PC-3 (cell line): ENCODE measurements at places on chromosomes 7 and 10.

- no peak for DNase-seq
These were observed 295.3 kb upstream of the KLF6 start for GRCh38 chr10:4080225-4080805.

GRCh38 chr10:44977287-44978212, 1.1 kb downstream of the DEPP1 start:
- DNase-seq, result no peak

DNA sequence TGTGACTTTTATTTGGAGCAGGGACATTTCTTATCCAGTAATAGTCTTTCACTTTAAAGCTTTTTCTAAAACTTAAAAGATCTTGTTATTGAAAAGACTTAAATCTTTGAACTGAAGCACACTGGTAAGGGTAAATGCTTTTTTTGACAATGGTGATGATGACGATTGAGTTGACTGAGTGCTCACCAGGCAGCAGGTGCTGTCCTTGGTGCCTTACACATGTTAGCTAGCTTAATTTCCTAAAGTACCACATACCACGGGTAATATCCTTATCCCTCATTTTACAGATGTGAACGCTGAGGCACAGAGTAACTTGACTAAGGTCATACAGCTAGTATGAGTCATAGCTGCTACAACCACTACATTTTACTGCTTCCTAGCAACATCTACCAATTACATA, 200.0 kb downstream of the XPNPEP1 start:
- no peak for DNase-seq

DNA sequence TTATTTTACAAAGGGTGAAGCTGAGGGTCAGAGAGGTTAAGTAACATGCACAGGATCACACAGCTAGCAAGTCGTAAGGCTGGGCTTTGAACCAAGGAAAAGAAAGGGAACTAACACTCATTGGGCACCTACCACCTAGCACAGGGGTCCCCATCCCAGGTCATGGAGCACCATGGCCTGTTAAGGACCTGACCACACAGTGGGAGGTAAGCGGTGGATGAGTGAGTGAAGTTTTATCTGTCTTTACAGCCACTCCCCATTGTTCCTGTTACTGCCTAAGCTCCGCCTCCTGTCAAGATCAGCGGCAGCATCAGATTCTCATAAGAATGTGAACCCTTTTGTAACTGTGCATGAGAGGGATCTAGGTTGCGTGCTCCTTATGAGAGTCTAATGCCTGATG, 222.8 kb downstream of the RAB11FIP2 start:
- no peak for DNase-seq

DNA sequence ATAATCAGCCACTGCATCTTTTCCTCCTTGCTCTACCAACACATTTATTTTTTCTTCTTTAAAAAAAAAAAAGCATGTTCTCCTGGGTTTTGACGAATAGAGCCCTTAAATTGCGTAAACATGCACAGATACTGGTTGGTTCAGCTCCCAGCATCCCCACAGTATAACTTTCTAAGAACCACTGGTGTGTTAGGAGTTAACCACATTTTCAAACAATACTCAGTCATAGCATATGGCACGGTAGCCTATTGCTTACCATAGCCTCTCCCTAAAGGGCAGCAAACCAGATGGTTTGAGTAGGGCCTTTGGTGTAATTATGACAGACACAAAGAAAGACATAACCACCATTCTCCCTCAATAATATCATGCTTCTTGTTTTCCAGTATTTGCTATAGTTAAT, 145.0 kb downstream of the LRRC4 start:
- DNase-seq, result no peak

DNA sequence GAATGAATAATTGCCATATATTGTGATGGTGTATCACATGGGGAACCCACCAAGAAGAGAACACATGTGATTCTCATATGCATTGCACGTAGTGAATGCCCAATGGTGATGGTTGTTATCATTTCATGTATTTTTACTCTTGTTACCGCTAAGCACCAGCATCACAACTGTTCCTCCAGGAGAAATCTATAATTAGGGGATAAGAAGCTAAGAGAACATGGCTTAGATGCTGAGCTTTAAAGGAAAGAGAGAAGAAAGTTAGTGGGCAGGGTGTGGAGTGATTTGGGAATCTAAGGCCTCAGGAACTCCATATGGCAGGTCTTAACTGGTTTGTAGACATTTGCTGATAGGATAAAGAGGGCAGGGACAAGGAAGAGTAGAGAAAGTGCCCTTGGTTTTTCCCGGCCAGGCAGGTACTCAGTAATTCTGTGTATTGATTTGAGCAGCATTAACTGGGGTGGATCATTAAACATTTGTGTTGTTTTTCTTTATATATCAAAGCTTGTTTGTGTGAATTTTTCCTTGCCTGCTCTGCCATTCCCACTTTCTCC, 145.9 kb downstream of the LRRC4 start:
- no peak for DNase-seq

- no peak for DNase-seq
These were observed 16.8 kb downstream of the OCM2 start for GRCh38 chr7:97973206-97973658.

- no peak for DNase-seq
These were observed 35.5 kb upstream of the HYAL4 start for GRCh38 chr7:123809471-123809870.

DNA sequence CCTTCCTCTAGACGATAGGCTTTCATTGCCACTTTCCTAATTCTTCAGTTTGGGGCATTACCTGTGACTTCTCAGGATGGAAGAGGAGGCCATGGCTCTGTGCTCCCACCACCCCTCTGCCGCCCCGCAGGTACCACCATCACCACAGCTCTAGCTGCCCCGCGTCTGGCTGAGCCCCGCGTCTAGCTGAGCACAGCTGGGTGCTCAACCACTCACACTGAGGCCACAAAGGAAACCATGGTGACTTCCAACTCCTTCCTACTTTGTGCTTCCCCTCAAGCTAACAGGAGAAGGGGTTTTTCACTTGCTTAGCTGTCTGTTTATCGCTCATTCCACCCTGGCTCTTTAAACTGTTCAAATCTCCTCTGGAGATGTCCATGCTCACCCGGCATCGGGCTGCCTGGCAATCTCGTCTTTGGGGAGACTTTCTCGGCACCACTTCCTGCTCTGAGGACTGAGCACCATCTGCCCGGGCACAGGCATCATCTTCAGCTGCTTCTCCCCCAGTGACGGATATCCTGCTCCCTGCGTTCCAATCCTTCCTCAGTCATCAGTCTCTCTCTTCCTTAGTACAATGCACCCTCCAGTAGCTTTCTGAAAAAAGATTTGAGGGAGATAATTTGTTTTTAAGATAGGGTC, 59.4 kb downstream of the MAD1L1 start:
- no peak for DNase-seq

DNA sequence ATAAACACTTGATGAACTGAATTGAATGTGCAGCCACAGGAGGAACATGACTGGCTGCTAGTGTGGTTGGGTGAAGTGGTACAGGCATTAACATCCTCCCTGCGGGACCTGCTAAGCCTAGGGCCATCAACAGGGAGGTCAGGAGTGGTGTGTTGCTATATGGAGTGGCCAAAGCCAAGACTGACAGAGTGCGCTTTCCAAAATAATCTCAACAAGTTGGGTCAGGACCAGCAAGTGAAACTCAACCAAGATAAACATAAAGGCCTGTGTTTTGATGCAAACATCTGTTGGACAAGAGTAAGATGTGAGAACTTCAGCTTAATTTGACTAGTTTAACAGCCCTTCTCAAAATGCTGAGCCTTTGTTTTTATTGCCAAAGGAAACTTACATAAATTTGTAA, 97.7 kb downstream of the WDFY4 start:
- no peak for DNase-seq

- no peak for DNase-seq
These were observed 165.8 kb downstream of the INHBA start for GRCh38 chr7:41536873-41537665.

DNA sequence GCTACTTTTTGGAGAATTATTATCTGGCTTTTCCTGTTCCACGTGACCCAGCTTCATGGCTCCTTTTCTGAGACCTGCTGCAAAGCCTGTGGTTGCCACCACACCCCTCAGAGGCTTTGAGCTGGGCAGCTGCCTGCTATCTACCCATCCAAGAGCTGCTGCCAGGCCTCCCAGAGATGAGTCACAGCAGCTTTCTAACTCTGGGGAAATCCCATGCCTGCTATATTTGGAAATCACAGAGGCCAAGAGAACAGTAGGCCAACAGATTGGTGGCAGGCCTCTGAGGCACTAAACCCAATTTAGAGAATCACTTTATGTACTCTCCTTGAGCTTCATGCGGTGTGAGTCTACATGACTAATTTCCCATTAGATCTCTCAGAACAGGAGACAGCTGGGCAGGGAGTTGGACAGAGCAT, 35.2 kb downstream of the SGCE start:
- DNase-seq, result peak; percentile 94

GRCh38 chr10:71395621-71396020, 1.1 kb upstream of the CDH23 start:
- DNase-seq, result no peak

DNA sequence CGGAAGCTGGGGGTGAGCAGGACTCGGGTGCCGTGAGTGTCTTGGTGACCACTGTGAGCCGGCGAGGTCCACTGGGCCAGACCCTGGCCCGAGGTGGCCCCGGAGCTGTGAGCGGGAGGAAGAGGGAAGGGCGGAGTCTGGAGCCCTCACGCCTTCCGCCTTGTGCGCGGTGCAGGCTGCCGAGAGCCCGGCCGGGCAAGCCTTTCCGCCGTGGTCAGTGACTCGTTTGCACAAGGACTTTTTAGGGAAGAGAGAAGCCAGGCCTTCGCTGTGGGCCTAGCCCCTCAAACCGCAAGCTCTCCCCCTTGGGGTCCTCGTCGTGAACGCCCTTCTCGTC, 40.9 kb upstream of the ZNF32 start:
- peak; percentile 14 for DNase-seq

GRCh38 chr10:131337741-131338140, 26.2 kb upstream of the TCERG1L start:
- no peak for DNase-seq

GRCh38 chr10:49592726-49593563, 17.2 kb upstream of the SLC18A3 start:
- DNase-seq, result peak; percentile 99

DNA sequence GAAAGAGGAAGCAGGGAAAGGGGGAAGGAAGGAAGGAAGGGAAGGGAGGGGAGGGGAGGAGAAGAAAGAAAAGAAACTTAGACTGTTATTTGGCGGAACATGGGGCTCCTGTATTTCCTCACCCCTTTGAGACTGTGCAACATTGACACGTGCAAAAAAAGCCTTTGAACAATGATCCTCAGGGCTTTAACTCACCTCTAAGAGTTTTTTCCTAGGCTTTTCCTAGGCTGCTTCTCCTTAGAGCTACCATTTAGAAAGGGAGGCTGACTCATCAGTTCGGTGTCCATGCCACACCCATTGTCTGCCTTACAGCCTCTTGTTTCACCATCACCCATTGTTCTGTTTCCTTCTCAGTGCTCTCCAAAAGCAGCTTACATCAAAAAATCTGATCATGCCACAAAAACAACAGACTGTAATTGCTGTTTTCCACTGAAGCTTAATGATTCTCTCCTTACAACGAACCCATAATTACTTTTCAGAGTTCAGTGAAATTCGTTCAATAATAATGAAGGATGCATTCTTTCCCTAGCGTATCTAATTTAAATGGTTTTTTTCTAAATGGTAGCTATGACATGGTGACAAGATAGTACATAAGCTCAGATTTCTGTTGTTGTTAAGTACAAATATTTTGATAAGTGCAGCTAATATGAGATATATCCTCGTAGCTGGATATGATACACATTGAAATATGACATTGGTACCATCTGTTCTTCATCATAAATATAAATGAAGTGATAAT, 90.8 kb downstream of the PRLHR start:
- DNase-seq, result peak; percentile 82

DNA sequence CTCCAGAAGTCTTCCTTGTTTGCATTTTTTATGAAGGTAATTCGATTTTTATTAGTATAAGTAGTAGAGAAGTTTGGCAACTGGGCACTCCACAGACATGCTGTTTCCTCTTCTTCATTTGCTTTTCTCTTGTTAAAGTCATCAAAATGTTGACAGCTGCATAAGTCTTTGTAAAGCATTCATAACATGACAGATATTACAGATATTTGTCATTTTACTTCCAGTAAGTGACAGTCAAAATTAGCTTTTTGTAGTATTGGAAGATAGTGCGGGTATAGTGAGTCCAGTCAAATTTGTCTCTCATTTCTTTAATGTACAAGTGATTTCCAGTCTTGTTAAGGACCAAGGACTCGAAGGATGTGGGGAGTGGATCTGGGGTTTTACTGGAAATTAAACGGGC, 247.1 kb downstream of the LRMDA start:
- no peak for DNase-seq

- DNase-seq, result no peak
These were observed 519.1 kb upstream of the GALNT17 start for GRCh38 chr7:70612811-70613210.

GRCh38 chr10:42754155-42755027, 28.2 kb upstream of the BMS1 start:
- no peak for DNase-seq

DNA sequence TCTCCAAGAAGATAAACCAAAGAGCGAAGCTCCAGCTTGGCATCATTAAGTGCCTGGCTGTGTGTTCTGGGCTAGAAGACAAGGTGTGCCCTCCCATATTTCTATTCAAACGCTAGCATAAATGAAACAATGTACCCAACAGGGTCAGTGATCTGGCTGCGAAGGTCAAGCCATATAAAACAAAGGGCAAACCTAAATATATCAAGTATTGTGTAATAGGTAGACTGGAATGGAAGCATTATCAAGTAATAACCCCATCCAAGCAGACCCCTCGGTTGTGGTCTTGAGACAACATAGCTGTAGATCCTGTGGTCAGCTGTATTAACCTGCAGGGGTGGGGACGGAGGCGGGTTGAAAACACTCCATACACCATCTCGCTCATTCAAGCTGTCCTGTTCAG, 31.6 kb upstream of the TNKS2 start:
- DNase-seq, result no peak

- DNase-seq, result no peak
These were observed 309.6 kb downstream of the AGMO start for GRCh38 chr7:15252181-15252580.

DNA sequence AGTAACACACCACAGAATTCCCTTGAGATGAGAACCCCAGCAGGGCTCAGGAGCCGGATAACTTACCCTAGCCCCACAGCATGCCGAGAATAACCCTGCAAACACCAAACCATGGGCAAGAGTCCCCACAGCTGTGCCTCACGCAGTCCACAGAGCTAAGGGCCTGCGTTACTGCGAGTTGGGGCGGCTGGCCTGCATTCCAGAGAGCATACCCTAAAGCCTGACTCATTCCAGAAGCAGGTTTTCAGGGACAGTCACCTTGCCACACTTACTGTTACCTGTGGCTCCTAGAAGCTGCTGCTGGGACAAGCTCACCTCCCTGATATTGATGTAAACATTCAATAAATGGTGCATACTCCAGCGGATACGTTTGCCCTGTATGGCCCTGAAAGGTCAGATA, 18.6 kb downstream of the FGFR2 start:
- peak; percentile 60 for DNase-seq

- peak; percentile 58 for DNase-seq
These were observed 52.0 kb downstream of the FAS start for GRCh38 chr10:89042562-89042961.

DNA sequence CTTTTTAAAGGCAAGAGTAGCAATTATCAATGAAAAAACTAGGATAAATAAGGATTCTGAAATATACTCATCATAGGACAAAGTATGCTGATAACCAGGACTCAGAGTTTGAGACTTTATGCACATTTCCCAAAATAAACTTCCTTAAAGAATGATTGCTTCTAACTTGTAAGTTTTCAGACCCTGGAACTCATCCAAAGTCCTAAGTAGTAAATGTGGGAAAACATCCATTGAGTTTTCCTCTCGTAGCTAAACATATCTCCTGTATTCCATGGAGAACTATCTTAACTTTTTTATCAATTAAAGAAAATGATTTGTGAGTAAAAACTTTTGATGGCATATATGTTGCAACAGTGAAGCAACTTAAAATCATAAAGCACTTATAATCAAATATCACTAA, 285.2 kb upstream of the KLF6 start:
- no peak for DNase-seq
